ENCODE measurements at places on chromosomes 2 and 18. TPM values are rescaled to one million over a fixed set of nuclear protein-coding genes. Genes with fewer than 3 reads are reported as not detected.

- DNase-seq: no peak
These were observed 173.8 kb downstream of the TRIB2 start for GRCh38 chr2:12890481-12890991.

GRCh38 chr2:37000318-37000717 lies 34.0 kb upstream of the STRN start:
- peak; percentile 32 for DNase-seq

DNA sequence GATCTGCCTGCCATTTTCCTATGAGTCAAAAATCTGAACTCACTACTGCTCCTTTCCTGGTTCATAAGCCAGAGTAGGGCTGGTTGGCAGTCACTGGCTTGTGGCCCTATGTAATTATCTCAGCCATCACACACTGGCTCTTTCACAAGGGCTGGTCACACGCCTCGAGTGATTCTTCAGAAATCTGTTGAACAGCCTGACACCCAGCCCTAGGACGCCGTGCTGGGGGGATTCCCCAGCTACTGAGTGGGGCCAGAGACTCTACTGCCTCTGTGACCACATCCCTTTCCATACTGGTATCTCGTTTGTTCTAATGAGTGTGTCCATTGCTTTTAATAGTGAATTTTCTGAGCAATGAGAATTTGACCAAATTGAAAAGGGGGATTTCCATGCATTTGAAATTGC lies 45.8 kb upstream of the RBM44 start:
- no peak for DNase-seq

DNA sequence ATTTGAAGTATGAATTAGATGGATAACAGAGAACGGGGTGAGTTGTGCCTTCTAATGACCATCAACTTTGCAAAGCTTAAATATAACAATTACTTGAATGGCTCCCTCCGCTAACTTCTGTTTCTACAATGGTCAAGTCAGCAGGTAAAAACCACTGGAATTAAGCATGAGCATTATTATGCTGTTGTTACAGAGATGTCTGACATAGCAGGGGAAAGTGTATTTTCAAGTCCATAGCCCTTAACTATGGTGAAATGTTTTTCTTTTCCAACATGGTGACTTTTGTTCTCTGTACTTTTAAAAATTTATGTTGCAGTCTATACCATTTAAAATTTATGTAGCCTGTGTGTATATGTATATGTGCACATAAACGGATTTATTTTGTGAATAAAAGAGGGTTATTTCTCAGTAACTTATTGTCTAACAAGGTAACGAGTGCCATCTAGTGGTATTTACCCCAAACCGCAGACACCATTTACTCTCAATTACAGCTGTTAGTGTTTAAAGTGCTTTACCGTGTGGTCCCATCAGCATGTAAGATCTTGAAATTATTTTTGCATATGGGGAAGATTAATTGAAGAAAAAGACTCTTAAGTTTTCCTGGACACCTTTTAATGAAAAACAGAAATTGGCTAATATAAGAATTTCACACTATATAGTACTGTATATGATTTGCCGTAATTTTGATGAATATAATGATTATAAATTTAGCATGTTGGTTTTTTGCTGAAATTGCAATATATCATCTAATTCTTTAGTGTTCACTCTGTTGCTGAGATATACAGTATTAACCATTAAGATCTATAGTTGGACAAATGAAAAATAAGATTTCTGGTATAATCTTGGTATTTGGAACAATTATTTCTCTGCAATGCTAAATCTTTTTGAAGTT lies 78.2 kb downstream of the UBE2E3 start:
- peak; percentile 29 for DNase-seq

GRCh38 chr2:199163613-199164458 lies 293.9 kb downstream of the SATB2 start:
- no peak for DNase-seq

DNA sequence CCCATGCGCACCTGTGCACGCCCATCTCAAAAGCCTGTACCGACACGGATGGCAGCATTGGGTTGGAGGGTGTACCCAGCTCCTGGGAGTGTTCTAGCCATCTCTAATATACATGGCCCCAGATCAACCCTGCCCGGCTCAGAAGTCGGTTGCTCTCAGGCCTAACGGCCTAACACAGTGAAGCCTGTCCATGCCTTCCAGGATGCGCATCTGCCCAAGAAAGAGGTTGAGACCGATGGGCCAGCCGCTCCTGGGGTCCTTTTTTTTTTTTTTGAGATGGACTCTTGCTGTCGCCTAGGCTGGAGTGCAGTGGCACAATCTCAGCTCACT lies 32.1 kb downstream of the PDIA6 start:
- no peak for DNase-seq

DNA sequence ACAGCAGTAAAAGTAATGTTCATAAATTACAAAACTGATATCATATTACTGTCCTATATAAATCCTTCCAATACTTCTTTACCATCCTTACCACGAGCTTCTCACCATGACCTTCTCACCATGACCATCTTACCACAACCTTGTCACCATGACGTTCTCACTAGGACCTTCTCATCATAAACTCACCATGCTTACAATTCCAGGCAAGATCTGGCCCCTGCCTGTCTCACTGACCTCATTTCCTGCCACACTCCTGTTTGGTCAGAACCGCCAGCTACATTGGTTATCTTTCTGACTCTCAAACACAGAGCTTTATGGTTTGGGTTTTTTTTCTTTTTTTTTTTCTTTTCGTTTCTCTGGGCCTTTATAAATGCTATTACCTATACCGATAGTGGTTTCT lies 827.6 kb downstream of the RNF144A start:
- peak; percentile 10 for DNase-seq

- DNase-seq: no peak
These were observed 101.8 kb upstream of the MYO3B start for GRCh38 chr2:170076189-170076588.

- peak; percentile 53 for DNase-seq
These were observed 61.7 kb downstream of the RNF152 start for GRCh38 chr18:61831071-61831470.

- DNase-seq: peak; percentile 40
These were observed 53.5 kb upstream of the TCF4 start for GRCh38 chr18:55641486-55641885.

DNA sequence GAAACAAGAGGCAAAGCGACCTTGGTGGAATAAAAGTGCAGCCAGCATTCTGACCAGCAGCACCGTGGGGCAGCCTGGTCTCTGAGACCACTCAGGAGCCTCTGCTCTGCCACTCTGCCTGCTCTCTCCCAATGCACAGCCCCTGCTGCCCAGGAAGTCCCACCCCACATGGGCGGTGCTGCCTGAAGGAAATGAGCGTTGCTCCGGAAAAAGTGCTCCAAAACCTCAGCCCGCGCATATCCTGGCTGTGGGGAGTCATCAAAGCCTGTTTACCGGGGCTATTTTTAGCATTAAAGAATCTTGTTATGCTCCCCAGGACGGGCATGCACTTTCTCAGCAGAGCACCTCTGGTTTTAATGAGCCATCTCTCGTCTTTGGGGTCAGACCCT lies 54.5 kb downstream of the EPAS1 start:
- no peak for DNase-seq

GRCh38 chr2:32495139-32495538 lies 132.7 kb upstream of the TTC27 start:
- peak; percentile 44 for DNase-seq

DNA sequence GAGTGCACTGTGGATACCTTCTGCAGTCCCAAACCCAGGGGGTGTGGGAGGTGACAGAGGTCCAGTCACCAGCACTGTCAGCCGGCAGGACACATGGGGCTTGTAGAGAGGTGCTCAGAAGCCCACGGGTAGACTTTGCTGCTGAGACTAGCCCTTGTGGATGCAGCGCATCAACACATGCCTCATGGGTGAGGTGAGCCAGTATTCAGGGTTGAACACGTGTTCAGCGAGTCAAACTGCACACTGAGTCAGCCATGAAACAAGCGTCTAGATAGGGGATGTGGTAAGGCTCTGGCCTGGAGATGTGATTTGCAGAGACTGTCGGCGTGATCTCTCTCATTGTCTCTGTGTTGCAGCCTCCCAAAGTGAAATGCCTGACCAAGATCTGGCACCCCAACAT lies 35.8 kb upstream of the SCLY start:
- DNase-seq: peak; percentile 89

GRCh38 chr2:234290671-234291070 lies 206.2 kb downstream of the ARL4C start:
- no peak for DNase-seq

- DNase-seq: no peak
These were observed 25.7 kb downstream of the PXDN start for GRCh38 chr2:1718339-1719220.

DNA sequence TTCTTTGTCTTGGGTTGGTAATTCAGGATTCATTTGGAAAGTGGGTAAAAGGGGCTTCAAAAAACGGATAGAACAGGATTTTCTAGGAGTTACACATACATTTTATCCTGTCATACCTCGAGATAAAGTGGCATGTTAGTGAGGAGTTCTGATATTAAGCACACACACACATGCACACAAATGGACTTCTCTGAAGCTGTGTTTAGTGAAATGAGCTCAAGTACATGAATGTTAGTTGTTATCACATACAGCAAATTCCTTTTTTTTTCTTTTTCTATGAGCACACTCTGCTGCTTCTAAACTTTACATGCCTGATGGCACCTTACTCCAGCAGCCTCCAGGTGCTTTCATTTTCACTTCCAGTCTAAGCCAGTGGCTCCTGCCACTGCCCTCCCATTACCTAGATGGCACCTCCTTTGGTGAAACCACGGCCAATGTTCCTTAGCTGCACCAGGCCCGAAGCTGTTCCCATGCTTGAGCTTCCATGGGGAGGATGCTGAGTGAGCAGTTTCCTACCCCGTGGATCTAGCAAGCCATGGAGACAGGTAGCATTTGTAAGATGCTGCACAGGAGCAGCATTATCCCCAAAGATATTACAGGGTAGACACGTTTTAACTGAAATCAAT lies 49.7 kb downstream of the STAT1 start:
- DNase-seq: no peak

DNA sequence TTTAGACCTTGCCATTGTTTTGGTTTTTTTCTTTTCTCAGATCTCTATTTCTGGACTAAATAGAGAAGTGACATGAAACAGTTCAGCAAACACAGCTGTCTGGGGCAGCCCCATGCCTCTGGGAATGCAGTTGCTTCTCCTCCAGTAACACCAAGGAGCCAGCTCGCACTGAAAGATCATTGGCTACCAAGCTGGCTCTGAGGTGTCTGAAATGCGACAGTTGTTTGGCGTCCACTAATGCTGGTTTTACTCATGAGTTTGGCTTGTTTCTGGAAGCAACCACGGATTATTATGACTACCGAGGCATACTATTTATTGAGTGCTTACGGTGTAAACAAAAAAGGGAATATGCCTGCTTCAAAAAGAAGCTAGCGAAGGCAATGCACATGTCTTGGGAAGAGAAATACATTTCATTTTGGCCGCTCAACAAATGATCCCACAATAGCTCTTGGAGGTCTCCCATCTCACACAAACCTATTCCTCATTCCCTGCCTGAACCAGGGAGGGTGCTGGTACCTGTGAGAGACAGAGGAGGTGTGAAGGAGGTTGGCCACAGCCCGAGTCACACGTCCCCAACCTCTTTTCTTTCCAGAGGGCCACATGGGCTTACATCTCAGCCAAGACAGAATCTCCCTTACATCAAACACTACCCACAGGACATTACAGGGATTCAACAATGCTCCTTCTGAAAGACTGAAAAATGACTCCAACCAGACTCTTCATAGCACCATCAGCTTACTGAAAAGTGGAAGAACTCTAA lies 37.5 kb upstream of the NEB start:
- peak; percentile 94 for DNase-seq

DNA sequence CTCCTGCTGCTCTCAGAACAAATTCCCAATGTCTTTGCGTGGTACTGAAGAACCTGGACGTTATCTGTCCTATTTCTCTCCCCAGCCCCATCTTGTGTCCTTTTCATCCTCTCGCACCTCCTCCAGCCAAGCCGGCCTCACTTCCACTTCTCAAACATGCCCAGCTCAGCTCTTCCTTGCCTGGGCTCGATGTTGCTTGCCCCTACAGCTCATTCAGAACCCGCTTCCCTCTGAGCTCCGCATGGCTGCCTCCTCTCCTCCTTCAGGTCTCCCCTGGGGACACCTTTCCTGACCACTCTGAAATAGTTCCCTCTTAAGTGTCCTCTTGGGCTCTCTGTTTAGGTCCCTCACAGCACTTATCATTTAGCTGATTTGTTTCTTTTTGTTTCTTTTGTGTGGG lies 6.7 kb upstream of the SMARCAL1 start:
- no peak for DNase-seq

- DNase-seq: peak; percentile 64
These were observed 2.0 kb downstream of the INO80C start for GRCh38 chr18:35495536-35496314.

DNA sequence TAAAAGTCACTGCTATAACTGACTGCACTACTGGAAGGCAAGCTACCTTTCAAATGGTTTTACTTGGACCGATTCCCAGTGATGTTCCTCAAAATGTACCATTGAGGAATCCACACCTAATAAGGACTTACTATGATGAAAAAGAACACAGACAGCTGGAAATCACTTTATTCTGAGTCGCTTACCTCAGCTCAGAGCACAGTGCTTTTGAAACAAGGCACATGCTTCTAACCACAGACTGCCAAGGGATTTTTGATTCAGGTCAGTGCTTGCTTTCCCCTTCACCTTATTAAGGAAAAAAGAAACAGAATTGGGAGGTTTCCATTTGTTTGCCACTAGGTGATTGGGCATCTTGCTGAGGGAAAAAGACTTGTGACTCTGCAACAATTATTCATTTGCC lies 707.5 kb upstream of the FSHR start:
- no peak for DNase-seq

GRCh38 chr2:159177957-159178356 lies 108.5 kb downstream of the WDSUB1 start:
- DNase-seq: no peak

Gene UGT1A8
- total RNA-seq: not detected

Gene ITSN2
- total RNA-seq: 23.3 TPM

Gene PECR
- 13.3 TPM for total RNA-seq

Gene EN1
- total RNA-seq: not detected

Gene NPAS2
- 5.6 TPM for total RNA-seq

Gene POTEC
- not detected for total RNA-seq

Gene DSC2
- not detected for total RNA-seq

Gene SKOR2
- not detected for total RNA-seq

Gene SPOPL
- total RNA-seq: 16.7 TPM

Measured in IMR-90 (cell line).